Right lobe of liver (tissue), 6 donors: ENCODE measurements at places on chromosomes 13 and 19. TPM values are rescaled to one million over a fixed set of nuclear protein-coding genes. Genes with fewer than 3 reads are reported as not detected.

THSD8 gene
- 2.0 TPM for total RNA-seq

ZNF723 gene
- not detected for total RNA-seq

KCNC3 gene
- total RNA-seq, result 2.5 TPM

BRME1 gene
- total RNA-seq, result 1.9 TPM

SIGLEC5 gene
- total RNA-seq, result 1.1 TPM

USHBP1 gene
- total RNA-seq, result 2.2 TPM

ZNF586 gene
- 8.4 TPM for total RNA-seq

CYP2A7 gene
- 2.5 TPM for total RNA-seq

TNNI3 gene
- 0.43 TPM for total RNA-seq

ACER1 gene
- total RNA-seq, result not detected

EID2 gene
- 7.6 TPM for total RNA-seq

ZNF536 gene
- not detected for total RNA-seq

IL11 gene
- not detected for total RNA-seq

ZNF888 gene
- 0.73 TPM for total RNA-seq

HIF3A gene
- 5.5 TPM for total RNA-seq

TUBA3C gene
- total RNA-seq, result not detected

COMP gene
- 0.31 TPM for total RNA-seq

ZNF541 gene
- total RNA-seq, result 0.25 TPM

ZNF71 gene
- total RNA-seq, result 2.6 TPM

MCEMP1 gene
- 0.81 TPM for total RNA-seq

ELSPBP1 gene
- total RNA-seq, result not detected

PTGER1 gene
- not detected for total RNA-seq

C19orf67 gene
- not detected for total RNA-seq

VSTM2B gene
- total RNA-seq, result not detected

IL27RA gene
- total RNA-seq, result 1.1 TPM
